Activated T-cell treated with anti-CD3 and anti-CD28 coated beads, Interleukin-2, amount 50 U/mL, for 4 hours (primary cell): ENCODE measurements at places on chromosomes 5 and 9.

- DNase-seq: no peak
These were observed 106.8 kb downstream of the RXRA start for GRCh38 chr9:134433101-134433500.

DNA sequence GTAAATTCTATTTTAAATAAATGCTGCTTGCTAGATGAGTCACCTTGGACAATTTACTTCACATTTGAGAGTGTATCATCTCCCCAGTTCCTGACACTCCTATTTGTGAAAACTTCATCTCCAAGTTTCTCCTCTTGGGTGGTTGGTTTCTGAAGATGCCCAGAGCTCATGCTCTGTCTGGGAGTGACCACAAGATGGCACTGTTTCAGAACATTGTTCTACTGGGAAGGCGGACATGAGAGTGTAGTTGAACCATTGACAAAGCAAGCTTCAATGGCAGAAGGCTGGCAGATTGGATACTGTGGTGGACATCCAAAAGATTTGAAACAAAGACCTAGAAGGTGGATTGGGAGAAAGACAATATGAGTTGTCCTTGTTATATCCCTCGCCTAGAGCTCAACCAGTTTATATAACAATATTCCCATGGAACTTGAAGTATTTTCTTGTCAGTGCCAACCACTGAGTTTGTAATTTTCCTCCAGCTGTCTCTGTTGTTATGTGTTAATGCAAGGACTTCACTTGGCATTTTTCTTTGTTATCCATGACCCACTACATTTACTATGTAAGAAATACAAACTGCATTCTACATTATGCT, 234.3 kb upstream of the ANKH start:
- no peak for DNase-seq

DNA sequence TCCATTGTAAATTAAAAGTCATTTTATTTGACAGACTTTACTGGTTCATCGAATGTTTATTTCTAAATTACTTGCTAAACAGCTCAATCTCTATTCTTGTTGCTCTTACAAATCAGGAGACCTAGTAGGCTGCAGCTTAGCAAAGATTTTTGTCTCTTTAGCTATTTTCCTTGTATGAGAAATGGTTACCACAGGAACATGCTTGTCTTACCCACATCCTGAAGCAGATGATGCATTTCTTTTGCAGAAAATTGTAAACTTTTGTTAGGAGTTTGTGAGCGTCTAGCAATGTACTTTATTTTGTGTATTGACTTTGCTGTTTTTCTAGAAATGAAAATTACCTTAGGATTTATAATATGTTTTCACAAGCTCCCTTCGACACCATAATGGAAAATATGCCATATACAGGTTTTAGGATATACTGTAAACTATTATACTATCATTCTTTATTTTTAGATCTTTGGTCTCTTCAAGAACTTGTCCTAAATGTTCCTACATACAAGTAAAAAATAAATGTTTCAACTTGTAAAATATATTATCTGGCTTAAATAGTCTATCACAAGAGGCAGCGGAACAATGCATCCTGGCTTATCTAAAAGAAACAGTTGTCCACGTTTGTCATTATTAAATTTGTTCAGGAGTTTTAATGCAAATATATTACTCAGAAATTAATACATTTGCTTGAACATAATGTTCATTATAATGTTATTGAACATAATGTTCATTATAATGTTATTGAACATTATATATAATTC, 54.1 kb downstream of the SPEF2 start:
- DNase-seq: no peak

GRCh38 chr9:87300915-87301314, 196.8 kb upstream of the DAPK1 start:
- no peak for DNase-seq

GRCh38 chr9:135342206-135343130, 137.1 kb upstream of the PPP1R26 start:
- DNase-seq: no peak

- DNase-seq: no peak
These were observed 17.9 kb downstream of the ZFR start for GRCh38 chr5:32426440-32427151.

GRCh38 chr5:11588803-11589202, 315.4 kb downstream of the CTNND2 start:
- no peak for DNase-seq

GRCh38 chr5:151205411-151205810, 18.5 kb downstream of the CCDC69 start:
- no peak for DNase-seq

GRCh38 chr5:83568186-83568585, 96.6 kb downstream of the VCAN start:
- DNase-seq: no peak

DNA sequence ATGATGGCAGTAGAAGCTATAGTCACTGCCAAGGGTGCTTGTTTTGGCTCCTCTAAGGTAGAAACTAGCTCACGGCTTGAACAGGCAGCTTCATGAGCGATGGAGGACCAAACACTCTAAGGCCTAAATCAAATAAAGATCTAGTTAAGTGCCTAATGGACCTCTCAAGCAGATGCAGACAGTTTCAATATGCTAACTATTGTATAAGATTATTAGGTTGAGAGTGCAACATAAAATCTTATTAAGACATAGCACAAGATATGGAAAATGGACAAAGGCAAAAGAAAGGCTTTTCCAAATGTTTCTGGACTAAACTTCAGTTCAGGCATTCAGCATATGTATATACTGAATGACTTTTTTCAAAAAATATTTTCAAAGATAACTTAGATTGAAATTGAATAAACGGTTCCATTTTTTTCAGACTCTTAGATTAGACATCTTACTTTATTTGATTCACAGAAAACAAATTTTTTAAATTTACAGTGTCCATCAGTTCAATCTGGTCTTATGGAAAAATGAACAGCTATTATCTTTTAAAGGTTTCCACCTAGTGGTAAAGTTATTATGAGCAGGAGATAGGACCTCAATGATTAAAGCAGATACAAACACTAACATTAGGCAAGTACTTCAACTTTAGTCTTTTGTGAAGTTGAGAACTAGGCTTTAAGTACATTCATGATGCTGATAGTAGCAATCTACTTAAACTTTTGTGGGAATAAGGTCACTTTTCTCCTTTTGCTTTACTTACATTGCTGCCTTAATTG, 1167.7 kb downstream of the MAT2B start:
- no peak for DNase-seq

DNA sequence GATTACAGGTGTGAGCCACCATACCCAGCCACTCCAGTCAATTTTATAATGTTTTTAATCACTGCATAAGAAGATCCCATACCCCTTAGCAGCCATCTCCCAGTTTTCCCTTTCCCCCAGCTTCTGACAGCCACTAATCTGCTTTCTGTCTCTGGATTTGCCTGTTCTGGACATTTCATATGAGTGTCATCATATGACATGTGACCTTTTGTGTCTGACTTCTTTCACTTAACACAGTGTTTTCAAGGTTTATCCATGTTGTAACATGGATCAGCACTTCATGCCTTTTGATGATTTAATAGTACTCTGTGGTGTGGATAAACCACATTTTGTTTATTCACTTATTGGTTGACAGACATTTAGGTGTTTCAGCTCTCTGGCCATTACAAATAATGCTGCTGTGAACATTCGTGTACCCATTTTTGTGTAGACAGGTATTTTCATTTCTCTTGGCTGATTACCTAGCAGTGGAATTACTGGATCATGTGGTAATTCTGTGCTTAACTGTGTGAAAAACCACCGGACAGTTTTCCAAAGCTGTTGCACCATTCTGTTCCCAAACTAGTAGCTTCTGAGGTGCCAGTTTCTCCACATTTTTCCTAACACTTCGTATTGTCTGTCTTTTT, 8.6 kb downstream of the SUSD3 start:
- DNase-seq: no peak

DNA sequence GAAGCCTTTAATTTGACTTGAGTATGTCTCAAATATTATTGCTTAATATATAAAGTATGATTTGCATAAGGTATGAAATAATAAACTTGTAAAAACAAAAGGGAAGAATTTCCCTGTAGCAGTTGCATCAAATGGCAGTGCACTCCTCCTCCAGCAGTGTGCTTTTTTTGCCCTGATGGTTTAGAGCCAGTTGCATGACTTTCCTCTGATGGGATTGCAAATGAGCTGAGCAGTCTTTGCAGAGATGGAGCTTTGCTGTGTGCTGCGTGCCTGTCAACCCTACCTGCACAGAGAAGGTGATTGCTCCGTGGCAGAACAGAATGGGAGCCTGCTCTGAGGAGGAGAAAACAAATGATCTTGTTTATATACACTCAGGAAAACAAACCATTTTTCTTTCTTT, 22.7 kb upstream of the CATSPER3 start:
- no peak for DNase-seq

GRCh38 chr5:9496801-9497200, 49.1 kb downstream of the SEMA5A start:
- no peak for DNase-seq

DNA sequence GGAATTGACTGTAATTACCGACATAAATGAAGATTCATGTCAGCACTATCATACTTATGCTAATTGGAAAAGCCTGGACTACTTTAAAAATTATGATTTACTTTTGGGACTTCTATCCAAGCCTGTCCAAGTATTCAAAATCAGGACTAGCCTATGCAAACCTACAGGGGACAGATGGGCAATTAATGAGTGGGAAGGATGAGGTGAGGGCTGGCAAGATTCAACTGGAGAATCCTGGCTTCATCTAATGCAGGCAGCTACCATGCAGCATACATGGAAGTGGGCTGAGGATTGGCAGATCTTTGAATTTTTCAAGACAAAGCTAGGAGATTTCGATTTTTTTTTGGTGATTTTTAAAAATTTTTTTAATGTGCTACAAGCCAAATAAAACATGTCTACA, 532.6 kb downstream of the CSNK1G3 start:
- DNase-seq: no peak

- no peak for DNase-seq
These were observed 201.8 kb downstream of the CDH12 start for GRCh38 chr5:22651355-22651754.

- no peak for DNase-seq
These were observed 133.0 kb upstream of the STK32A start for GRCh38 chr5:147101659-147102369.

DNA sequence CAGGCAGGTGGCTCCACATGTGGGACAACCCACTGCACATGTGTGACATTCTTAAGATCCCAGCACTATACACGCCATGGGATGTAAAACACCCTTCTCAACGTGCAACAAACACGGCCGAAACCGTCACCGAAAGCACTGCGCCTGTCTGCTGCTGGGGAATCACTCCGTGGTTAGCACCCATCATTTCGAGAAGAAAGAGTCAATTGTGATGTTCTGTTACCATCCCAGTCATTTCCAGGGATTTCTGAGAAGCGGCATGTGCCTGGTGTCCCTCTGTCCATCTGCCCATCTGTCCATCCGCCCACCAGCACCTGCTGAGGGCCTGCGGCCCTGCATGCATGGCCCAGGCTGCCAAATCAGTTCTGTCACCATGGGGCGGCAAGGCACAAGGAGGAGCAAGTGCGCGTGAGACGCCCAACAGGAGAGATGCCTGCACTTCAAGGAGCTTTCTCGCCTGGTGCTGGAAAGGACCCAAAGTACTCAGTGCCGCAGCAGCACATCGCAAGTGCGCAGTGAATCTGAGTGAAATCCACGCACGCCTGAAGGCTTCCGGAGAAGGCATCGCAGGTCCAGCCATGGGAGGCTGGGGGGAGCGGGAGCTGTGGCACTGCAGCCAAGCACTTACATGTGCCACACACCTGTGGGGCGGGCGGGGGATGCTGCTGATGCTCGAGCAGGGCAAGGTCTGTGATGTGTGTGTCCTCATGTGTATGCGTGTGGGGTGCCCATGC, 38.0 kb downstream of the VAV2 start:
- no peak for DNase-seq

DNA sequence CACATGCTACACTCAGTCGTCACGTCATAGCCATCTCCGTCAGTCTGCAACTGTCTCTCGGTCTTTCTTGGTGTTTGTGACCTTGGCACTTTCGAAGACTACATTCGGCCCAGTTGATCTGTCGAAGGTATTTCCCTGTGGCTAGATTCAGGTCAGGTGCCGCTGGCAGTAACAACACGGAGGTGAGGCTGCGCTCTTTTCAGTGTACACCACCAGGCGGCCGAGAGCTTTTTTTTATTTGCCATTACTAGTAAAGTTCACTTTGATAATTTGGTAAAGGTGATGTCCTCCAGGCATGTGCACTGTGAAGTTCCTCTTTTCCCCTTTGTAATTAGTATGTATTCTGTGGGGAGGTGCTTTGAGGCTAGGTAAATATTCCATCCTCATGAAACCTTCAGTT, 49.7 kb downstream of the RNF130 start:
- no peak for DNase-seq

GRCh38 chr5:138753794-138754698, 821 bp downstream of the CTNNA1 start:
- peak; percentile 69 for DNase-seq

DNA sequence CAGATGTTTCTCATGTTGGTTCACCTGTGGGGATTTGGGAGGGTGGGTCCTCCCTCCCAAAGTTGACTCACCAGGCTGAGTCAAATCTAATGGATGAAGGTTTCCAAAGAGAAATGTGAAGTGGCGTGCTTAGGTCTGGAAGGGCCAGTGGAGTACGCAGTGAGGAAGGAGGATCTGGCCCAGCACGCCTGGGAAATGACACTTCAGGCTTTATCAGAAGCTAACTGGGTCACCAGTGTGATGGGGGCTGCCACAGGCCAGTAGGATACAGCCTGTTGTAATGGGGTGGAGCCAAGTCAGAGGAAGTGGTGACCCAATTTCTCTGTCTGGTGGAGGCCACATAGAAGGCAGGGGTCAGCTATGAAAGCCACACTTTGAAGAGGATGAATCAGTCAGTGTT, 18.0 kb downstream of the POLR1E start:
- no peak for DNase-seq

DNA sequence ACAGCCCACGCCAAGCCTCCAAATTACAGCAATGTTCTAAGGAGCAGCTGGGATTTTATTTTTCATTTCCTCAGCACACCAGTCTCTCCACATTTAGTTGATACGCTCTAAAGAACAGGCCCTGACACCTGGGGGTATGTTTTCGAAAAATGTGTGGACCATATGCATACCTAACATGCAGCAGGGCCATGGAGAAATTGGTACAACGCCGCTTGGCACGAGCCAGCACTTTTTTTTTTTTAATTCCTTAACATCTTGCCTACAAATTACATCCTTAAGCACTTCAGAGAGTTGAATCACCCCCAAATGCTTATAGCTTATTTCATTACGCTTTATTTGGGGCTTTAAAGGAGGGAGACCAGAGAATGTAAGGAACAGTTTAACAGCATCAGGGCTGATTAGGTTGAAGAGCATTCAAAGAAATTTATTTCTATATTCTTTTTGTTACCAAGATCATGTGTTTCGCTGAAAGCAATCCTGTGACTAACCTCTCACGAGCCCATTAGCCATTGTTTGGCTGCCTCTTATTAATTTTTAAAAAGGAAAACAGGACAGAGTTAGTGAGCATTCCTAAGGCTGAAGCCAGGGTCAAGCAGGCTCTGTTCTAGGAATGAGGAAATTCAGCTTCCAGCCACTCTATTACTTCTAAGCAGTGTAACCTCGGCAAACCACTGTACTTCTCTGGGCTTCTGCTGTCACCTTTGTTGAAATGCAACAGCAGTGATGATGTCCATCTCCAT, 173.8 kb downstream of the ACTL7B start:
- DNase-seq: no peak
